Cortex of kidney (tissue), 1 donor: ENCODE measurements at places on chromosomes 5 and 9.

DNA sequence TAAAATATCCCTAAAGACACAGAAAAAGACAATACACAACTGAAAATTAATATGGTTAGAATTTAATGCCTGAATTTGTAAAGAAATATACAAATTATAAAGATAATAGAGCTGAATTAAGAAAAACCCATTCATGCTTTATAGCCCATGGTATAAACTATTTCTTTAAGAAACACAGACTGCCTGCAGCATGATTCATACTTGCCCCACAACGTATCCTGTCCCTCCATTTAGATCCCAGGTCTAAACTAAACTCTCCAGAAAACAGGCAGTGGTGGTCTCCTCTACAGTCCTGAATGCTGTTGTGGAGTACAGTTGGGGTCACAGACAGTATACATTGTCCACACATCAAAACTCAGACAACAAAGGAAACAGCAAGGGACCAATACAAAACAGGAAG, 24.8 kb downstream of the IL6ST start:
- no peak for DNase-seq

GRCh38 chr9:114053246-114054005, 24.7 kb downstream of the AMBP start:
- DNase-seq: no peak

- DNase-seq: no peak
Measured at GRCh38 chr9:100038472-100038871, 60.3 kb downstream of the ERP44 start.

GRCh38 chr9:135883410-135884089, 23.8 kb downstream of the CAMSAP1 start:
- no peak for DNase-seq

DNA sequence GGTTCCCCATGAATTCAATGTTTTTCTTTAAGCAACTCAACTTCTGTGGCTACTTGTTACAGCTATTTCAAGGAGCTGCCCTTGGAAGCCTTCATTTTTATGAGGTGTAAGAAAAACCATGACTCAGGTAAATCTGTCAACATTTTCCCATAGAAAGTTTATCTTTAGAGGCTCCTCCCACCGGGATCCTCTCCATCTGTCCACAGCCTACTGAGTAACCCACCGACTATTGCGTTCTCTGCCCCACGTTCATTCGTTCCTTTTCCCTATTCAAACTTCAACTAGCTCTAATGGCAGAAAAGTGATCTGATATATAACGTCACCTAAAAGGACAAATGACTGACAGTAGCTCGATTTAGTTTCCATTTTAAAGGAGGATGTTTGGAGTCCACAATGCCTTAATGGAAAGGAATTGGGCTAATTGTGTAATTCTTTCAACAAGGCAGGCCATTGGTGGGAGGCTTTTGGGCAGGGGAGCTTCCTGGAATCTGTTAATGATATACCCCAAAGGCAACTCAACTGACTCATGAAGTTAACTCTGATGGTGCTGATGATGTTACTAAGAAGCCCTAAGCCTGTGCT, 29.3 kb upstream of the NR3C1 start:
- DNase-seq: no peak

DNA sequence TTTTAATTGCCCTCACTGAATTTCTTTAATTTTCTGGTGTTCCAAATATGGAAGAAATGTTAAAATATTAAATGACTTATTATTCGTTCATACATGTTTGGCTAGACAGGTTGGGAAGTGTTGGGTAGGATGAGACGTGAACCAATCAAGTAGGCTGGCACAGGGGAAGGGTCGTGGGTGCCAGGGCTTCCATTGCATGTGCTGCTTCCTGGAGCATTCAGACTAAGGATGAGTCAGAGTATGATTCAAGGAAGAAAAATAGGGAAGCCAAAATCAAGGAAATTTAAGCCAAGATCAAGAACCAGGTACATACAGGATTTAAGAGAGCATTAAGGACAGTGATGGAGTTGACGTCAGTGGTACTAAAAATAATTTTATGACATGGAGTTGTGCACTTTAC, 2068.0 kb downstream of the MAT2B start:
- DNase-seq: no peak

DNA sequence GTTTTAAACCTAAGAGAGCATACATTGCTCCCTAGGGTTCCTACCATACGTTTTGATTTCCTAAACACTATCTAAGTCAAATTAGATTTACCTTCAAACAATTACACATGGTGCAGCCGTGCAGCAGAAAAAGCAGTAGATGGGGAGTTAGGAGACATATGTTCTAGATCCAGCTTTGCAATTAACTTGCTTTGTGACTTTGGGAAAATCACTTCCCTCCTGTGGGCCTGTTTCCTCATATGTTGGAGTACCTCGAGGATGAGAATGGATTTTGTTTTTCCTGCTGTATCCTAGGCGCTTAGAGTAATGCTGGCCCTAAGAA, 711 bp downstream of the MRPL50 start:
- no peak for DNase-seq

DNA sequence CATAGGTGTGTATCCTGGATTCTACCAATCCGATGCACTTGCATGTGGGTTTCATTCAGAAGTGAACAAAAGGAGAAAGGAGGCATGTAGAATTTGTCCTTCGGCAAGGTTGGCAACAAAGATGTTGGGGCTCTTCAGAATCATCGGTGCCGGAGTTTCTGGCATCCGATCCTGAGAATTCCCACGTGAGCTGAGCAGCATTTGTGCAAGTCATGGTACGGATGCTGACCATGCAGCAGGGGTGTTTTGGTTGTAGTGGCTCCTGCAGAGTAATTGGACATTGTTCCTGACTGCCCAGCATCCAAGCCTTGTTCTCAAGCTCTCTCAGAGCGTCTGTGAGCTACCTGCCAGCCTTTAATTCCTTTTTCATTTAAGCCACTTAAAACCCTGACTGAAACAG, 19.0 kb upstream of the POC5 start:
- DNase-seq: no peak

- no peak for DNase-seq
Measured at GRCh38 chr9:11338130-11338529, 725.3 kb upstream of the PTPRD start.

GRCh38 chr9:134162212-134162775, 2.1 kb downstream of the RNU6ATAC start:
- DNase-seq: no peak

DNA sequence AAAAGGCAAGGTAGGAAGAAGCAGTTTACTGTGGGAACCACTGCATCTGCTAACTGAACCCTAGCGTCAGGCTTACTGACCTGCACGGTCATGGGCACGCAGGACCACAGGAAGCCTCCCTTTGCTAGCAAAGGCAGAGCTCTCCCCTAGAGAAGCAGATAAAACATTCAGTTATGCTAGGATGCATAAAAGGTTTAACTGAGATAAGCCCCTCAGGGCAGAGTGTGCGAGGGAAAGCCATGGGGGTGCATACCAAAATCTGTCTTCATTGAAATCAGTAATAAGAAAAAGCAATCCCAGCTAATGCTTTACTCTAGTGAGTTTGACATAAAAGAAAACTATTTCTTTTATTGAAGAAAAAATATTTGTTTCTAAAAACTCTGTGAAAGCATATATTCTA, 2403.7 kb upstream of the C9orf72 start:
- DNase-seq: no peak

- DNase-seq: no peak
Measured at GRCh38 chr5:7464182-7464581, 68.2 kb downstream of the ADCY2 start.

DNA sequence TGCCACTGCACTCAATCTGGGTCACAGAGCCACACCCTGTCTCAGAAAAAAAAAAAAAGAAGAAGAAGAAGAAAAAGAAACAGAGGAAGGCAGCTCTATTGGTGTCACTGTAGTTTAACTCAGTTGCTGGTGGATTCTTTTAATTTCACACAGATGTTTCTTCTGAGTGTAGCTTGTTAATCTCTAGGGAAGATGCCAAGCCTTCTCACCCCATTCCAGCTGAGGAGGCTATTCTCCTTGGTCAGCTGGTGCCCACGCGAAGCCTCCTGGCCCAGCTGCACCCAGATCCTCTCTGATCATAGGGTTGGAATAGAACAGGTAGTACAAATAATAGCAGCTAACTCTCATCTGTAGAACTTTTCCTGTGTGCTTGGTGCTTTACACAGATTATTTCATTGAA, 113.8 kb upstream of the SPRY4 start:
- no peak for DNase-seq

DNA sequence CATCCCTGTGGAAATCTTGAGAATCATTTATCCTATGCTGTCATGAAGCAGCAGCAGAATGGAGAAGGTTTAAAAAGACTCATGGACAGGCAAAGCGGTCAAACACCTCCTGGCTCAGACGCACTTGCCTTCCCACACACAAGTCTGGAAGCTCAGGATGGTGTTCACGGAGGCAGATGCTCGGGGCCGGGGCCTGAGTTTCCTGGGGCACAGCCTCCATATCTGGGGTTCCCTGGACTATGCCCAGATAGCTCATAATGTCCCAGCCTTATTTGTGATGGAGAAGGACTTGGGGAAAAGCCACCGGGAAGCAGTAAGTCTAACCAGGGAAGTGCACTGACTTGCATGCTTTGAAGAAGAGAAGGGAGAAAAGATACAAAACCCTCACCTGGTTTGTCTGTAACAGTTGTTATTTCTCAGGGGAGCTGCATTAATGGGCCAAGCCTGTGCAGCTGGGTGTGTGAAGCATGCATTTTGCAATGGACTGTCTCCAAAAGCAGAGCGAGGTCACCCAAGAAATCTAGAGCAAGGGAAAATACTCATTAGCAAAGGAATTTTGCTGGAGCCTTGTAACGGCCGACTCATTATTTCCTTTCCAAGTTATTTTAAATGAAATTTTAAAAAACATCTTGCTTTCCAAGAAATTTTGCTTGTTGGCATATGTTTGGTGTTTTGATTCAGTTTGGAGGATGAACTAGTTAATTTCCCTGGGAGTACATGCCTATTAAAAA, 3.4 kb downstream of the S1PR3 start:
- DNase-seq: no peak

DNA sequence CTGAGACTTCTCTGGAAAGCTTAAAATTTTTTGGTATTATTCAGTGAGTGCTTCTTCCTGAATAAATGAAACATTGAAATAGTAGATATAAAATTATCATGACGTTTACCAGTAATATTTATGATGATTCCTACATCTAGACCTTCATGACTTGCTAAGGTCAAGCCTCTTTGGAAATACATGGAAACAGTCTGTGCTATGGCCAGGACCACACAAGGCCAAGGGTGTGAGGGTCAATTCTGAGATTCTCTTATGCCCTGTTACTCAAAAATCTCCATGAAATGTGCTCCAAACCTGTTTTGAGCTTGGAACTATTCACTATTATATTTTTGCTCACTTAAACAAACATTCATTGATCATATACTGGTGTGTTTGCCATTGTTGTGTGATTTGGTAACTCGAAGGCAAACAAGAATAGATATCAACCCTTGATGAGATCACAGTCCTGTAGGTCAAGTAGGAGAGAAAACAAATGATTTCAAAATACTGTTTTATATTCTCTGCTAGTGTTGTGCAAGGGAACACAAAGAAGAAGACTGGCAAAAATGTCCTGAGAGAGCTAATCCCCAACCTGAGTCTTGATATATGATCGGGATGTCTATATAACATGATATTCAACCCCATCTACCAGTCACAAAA, 1254.9 kb upstream of the DMAC1 start:
- DNase-seq: no peak

DNA sequence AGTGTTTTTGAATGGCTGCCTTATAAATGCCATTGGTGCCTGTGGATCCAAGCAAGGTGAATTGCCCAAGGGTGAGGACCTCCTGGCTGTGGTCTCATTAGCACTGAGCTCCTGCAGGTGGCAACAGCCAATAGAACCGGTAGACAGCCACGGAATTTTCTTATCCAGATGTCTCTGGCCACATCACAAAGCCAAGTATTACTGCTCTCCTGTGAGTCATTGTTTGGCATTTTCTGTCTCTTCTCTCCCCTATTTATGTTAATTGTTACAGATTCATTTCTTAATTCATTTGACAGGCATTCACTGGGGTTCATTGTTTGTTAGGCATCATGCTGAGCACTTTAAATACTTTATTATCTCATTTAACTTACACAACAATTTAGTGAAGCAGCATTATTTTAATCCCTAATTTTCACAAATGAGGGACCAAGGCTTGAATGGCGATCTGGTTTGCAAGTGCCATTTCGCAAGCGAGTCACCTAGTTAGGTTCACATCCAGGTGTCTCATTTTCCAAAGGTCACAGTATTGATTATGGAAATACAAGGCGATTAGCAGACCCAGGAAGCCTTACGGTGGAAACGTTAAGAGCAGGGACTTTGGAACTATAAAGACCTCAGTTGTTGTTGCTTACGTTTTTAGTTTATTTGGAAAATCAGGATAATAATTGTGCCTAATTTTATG, 58.2 kb upstream of the DPYSL3 start:
- DNase-seq: no peak

GRCh38 chr5:14415698-14416074, 165.9 kb upstream of the OTULINL start:
- DNase-seq: no peak

- DNase-seq: no peak
Measured at GRCh38 chr9:29730163-29730562, 2156.9 kb upstream of the C9orf72 start.

GRCh38 chr9:69058101-69058500, 22.5 kb downstream of the FXN start:
- no peak for DNase-seq

GRCh38 chr5:73939557-73939956, 313.6 kb downstream of the ARHGEF28 start:
- DNase-seq: no peak

- DNase-seq: no peak
Measured at GRCh38 chr9:101093620-101094019, 65.1 kb downstream of the PLPPR1 start.

DNA sequence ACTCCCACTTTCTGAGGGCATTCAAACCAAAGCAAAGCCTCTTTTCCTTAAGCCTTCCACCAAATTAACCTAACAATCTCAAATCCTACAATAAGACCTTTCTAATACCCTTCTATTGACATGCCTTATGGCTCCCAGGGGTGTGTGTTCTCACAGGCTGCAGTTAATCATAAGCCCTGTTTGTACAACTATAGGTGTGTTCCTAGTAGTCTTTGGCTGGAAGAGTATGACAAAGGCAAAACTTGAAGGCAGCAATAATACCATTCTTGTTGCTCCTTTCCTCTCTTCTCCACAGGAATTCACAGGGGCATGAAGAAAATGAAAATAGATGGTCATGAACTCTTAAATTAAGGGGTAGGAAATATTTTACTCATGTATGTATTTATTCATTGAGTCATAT, 10.9 kb upstream of the FBXO38 start:
- no peak for DNase-seq

DNA sequence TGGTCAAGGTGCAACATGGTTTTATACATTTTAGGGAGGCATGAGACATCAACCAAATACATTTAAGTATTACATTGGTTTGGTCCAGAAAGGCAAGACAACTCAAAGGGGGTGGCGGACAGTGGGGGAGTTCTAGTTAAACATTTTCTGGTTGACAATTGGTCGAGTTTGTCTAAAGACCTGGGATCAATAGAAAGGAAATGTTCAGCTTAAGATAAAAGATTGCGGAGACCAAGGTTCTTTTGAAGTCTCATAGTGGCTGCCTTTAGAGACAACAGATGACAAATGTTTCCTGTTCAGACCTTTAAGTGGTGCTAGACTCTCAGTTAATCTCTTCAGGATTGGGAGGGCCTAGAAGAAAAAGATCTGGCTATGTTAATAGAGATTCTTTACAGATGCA, 47.7 kb upstream of the TTC39B start:
- DNase-seq: no peak
